ENCODE measurements at places on chromosomes 13 and 19.

GRCh38 chr13:37595162-37595561, 3.4 kb downstream of the POSTN start:
- peak; percentile 57 for DNase-seq

- no peak for DNase-seq
These were observed 223.1 kb upstream of the TSHZ3 start for GRCh38 chr19:31572102-31572975.

DNA sequence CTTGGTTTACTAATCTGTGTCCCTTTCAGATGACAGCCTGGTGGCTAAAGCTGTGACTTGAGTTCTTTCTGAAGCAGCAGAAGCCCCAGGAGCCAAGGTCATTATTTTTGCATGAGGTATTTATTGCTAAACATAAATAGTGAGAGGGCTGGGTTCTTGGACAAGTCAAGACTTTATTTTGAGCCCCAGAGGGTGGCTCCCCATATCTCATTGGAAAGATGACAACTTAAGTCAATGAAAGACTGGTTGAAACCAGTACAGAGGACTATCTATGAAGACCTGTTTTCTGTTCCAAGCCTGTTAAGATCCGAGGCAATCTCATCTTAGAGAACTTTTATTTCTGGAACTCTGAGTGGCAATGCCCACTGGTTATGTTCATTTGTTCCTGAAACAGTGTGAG, 14.4 kb upstream of the ERICH6B start:
- DNase-seq: no peak

GRCh38 chr19:54873990-54874389, at the start of gene FCAR:
FCAR (plus strand) TSS chr19:54874235; CDS start chr19:54874290, 55 bp downstream.
- no peak for DNase-seq

DNA sequence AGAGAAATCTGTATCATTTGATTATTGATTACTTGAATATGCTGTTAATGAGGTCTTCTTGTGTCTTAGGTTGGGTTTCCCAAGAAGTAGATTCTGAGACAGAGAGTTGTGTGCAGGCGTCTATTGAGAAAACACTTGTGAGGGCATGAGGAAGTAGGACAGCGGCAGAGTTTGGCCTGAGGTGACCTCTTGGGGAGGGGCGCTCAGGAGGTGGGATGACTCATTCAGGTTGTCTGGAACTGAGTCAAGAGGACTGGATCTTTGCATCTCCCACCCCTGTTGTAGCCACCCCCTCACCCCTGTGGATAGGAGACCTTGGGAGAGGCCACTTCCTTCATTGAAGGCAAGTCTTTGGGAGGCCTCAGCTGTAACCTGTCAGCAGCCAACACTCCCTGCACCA, 35.2 kb upstream of the WDFY2 start:
- DNase-seq: no peak

- no peak for DNase-seq
These were observed 35.4 kb upstream of the MCF2L start for GRCh38 chr13:112933649-112934048.

GRCh38 chr13:113650275-113650674, 7.7 kb downstream of the ATP4B start:
- DNase-seq: no peak

- peak; percentile 81 for DNase-seq
These were observed 94.7 kb downstream of the MIPEP start for GRCh38 chr13:23794267-23795161.

GRCh38 chr19:46976845-46977320, 42.8 kb upstream of the NPAS1 start:
- peak; percentile 78 for DNase-seq

DNA sequence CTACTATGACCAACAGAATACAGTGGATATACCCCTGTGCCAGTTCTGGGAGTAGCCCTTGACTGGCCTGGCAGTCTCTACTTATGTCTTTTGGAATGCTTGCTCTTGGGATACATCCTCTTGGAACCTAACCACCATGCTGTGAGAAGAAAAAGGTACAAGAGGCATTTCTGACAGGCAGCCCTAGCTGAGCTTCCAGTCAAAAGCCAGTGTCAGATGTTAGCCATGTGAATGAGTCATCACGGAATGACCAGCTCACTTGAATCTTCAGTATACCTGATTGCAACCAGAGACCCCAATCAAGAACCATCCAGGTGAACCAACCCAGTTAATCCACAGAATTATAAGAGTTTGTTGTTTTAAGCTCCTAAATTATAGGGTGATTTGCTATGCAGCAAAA, 4.1 kb downstream of the CCDC169 start:
- DNase-seq: no peak

- DNase-seq: no peak
These were observed 14.0 kb downstream of the PDX1 start for GRCh38 chr13:27933580-27934328.

- no peak for DNase-seq
These were observed 42.7 kb upstream of the VSTM2B start for GRCh38 chr19:29482855-29483640.
